NCI-H524 (cell line): ENCODE measurements at places on chromosomes 7 and 10.
A peak's percentile ranks its signal among the peaks of the same experiment; 100 is the strongest.

DNA sequence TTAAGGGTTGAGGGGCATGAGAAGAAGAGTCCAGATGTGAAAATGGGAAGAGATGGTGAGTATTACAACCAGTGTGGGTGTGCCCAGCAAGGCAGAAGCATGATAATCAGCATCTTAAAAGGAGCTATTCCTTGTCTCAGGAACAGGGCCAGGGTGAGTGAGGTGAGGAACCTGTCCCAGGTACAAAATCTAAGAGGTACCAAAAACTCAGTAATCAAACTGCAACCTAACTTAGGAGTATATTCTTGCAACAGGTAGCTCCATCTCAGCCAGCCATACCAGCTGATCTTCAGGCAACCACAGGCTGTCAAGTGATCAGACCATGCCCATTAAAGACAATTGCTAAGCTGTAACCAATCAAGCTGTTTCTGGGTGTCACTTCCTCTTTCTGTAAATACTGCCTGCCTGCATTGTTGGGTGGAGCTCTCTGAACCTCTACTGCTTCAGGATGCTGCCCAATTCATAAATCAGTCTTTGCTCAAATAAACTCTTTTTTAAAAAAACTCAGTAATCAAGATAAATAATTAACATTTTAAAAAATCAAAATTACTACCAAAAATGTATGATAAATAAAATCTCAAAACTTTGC is 7.4 kb downstream of the KEL start:
- no peak for DNase-seq

DNA sequence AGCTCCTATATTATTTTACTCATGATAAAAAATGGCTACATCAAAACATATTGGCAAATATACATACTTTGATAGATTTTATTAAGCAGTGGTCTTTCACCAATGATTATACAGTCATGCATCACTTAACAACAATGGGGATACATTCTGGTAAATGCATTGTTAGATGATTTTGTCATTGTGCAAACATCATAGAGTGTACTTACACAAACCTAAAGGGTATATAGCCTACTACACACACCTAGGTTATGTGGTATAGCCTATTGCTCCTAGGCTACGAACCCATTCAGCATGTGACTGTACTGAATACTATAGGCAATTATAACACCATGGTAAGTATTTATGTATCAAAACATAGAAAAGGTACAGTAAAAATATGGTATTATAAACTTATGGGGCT is 98.9 kb upstream of the IL6 start:
- no peak for DNase-seq

DNA sequence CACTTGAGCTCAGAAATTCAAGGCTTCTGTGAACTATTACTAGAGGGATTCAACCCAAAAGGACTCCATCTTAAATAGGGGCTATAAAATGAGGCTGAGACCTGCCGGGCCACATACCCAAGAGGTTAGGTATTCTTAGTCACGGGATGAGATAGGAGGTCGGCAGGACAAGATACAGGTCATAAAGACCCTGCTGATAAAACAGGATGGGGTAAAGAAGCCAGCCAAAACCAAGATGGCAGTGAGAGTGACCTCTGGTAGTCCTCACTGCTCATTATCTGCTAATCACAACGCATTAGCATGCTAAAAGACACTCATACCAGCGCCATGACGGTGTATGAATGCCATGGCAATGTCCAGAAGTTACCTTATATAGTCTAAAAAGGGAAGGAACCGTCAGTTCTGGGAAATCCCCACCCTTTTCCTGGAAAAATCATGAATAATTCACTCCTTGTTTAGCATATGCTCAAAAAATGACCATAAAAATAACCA is 101.2 kb upstream of the TRIM24 start:
- no peak for DNase-seq

- no peak for DNase-seq
Measured at GRCh38 chr7:55534916-55535590, 37.2 kb downstream of the VOPP1 start.

- DNase-seq = peak; percentile 43
Measured at GRCh38 chr7:77415476-77415822, 700 bp downstream of the GSAP start.

- peak; percentile 36 for DNase-seq
Measured at GRCh38 chr10:101067356-101068083, 5.7 kb downstream of the KAZALD1 start.

- DNase-seq = no peak
Measured at GRCh38 chr10:83075815-83076355, 1063.4 kb upstream of the GHITM start.

DNA sequence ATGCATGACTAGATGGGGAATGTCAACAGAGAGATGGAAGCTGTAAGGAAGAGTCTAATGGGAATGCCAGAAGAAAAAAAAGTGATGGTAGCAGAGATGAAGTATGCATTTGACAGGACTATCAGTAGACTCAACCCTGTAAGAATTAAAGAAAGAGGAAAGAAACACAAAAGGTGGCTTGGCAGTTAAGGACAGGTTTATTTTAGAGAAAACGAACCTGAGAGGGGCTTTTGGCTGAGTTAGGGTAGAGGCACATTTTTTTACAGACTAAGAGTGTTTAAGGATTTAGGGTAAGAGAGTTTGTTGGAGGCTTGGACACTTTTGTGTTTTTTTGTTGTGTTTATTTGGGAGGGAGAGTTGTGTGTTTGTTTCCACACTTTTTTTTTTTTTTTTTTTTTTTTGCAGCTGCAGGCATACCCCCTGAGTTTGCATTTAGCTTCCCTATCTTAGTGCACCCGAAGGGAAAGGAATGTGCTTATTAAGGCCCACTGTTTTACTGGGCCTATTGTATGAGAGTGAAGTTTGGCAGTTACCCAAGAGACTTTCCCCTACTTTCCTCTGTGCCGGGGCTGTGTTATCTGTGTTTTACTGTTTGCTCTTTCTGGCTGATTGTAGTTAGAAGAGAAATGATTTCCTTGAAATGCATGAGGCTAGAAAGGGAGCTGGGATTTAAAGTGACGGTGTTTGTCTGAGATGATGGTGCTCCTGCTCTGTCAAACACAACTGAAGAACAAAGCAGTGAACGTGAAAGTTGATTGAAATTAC is 32.0 kb downstream of the NPVF start:
- no peak for DNase-seq

- no peak for DNase-seq
Measured at GRCh38 chr7:102395592-102395872, 631 bp upstream of the PRKRIP1 start.

DNA sequence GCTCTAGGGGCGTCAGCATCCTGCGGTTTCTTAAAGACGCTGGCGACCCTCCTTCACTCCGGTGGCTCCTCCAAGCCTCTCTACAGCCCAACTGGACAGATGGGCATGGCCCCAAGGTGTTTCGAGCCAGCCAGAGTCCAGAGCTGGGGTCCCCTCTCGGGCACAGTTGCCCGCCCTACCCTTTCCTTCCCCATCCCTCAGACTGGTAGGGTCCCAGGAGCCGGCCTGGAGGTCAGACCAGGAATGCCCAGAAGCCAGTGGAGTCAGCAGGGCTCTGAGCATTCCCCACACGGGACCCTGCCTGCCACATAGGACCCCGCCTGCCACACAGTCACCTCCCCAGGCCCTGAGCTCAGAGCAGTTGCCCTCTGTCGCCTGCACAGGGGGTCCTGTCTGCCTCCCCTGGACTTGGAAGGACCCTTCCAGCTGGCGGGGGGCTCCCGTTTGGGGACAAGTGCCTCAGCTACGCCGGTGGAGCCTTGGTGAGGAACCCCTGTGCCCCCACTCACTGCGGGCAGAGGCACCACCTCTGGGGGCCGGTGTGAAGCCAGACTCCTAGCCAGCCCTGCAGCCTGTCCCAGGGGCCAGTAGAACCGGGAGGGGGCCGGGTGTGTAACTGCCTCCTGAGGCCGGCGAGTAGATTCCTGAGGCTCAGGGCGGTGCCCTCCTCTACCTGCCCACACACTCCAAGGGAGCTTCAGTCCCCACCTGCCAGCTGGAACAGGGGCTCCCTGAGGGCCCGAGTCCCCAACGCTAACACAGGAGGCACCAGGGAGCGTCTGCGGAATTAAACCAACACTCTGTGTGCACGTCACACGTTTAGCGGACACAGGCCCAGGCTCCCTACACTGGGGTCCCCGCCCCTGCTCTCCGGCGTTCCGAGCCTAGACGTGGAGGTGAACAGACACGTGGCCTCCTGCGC is 19.4 kb upstream of the PDGFA start:
- no peak for DNase-seq

DNA sequence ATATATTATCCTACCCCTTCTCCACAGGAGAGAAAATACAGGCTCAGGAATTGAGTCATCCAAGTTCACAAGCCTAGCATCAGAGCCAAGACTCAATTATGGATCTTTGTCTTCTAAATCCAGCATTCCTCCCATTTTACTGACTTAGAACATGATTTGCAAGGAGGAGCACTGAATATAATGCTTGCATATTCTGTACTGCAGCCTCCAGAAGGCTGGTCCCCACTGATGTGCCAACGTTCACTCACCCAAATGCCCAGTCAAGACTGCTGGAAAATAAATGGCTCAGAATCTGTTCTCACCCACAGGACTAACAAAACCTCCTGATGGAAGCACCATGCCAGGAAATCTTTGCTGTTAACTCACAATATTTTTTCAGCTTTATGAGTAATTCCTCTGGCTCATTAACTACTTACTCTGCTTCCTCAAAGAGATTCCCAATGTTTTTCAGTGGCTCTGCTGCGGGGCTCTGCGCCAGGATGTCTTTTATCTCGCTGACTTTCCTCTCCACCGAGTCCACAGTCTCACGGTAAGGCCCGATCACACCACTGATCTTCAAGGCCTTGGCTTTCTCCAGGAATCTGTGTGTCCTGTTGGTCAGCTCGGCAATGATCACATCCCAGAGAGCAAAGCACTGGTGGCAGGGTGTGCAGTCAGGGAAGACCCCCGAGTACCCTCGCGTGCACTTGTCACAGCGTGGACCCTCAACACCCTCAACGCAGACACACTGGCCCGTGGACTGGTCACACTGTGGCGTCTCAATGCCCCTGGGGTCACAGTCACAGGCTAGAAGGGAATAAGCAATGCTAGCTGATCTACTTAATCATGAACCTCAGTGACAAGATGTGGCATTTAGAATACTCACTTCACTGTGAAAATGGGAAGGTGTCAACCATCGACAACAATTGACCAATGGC is 48.8 kb downstream of the DLD start:
- no peak for DNase-seq

- DNase-seq = no peak
Measured at GRCh38 chr7:128948312-128948973, 10.7 kb downstream of the IRF5 start.

DNA sequence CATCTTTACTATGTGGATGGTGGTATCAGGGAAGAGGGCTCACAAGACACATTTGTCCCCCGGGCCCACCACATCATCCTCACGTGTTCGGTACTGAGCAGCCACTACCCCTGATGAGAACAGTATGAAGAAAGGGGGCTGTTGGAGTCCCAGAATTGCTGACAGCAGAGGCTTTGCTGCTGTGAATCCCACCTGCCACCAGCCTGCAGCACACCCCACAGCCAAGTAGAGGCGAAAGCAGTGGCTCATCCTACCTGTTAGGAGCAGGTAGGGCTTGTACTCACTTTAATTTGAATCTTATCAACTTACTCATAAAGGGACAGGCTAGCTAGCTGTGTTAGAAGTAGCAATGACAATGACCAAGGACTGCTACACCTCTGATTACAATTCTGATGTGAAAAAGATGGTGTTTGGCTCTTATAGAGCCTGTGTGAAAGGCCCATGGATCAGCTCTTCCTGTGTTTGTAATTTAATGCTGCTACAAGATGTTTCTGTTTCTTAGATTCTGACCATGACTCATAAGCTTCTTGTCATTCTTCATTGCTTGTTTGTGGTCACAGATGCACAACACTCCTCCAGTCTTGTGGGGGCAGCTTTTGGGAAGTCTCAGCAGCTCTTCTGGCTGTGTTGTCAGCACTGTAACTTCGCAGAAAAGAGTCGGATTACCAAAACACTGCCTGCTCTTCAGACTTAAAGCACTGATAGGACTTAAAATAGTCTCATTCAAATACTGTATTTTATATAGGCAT is 9.1 kb upstream of the CSGALNACT2 start:
- DNase-seq = no peak

- DNase-seq = no peak
Measured at GRCh38 chr10:36089790-36090440, 447.8 kb upstream of the FZD8 start.

DNA sequence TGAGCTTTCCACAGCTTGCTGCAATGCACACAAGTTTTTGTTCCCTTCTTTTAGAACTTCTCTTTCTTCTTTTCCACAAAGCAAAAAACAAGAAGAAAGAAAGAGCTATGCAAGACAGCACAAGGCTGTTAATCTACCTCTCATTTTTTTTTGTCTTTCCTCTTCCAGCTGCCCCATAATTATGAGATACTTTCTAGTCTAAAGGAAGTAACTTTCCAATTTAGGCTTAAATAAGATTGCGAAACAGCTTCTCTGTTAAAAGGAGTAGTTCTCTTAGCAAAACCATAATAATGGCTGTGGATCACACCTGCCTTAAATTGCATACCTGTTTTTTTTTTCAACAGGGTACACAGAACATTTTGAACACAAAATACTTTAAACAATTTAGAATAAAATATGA is 56.0 kb downstream of the NDUFB2 start:
- no peak for DNase-seq

GRCh38 chr7:43296306-43296705 is 183.9 kb downstream of the HECW1 start:
- peak; percentile 11 for DNase-seq

- DNase-seq = no peak
Measured at GRCh38 chr7:38178695-38179344, 775 bp downstream of the STARD3NL start.

- no peak for DNase-seq
Measured at GRCh38 chr10:62131724-62132123, 136.9 kb downstream of the RTKN2 start.

DNA sequence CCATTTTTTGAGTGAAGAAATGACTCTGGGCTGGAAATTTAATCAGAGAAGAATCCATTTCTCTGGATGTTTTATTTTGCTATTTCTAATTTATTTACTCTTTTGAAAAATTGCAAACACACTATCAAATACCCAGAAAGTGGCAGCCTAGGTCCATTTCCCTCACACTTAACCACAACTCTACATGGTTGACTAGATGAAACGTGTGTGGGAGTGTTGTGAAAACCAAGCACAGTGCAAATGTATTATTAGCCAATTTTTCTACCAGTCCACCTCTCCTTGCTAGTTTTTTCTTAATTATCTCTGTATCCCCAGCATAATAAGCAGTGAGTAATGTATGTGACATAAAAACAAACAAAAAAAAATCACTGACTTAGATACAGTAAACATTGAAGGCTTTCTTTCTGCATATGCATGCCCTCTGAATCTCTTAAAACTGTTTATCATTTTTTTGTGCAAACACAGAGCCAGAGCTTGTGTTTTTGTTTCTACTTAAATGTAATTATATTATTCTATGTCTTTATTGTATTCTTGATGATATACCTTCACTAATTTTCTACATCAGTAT is 30.9 kb downstream of the SCIN start:
- DNase-seq = no peak
